Urinary bladder (tissue), 4 donors: ENCODE measurements at places on chromosomes 12 and 14. TPM values are rescaled to one million over a fixed set of nuclear protein-coding genes. Genes with fewer than 3 reads are reported as not detected.
A peak's percentile ranks its signal among the peaks of the same experiment; 100 is the strongest.

KRT82 gene
- polyA plus RNA-seq = 0.06 TPM

ACVRL1 gene
- polyA plus RNA-seq = 71.7 TPM

FGF6 gene
- 0.16 TPM for polyA plus RNA-seq

- peak; percentile 48 for DNase-seq
Measured at GRCh38 chr12:27709932-27710591, 570 bp upstream of the MRPS35 start.

GRCh38 chr12:9349888-9350885 is 142.0 kb upstream of the PZP start:
- no peak for DNase-seq
